ENCODE measurements at places on chromosomes 7 and 10.

- DNase-seq, result no peak
- peaks cover 80% of the 10 kb centered on the region for H3K4me1 ChIP-seq
- H3K4me3 ChIP-seq, result peak overlapping the region; percentile 76
- H3K27me3 ChIP-seq, result no peaks in the 10 kb centered on the region
- no peaks in the 10 kb centered on the region for H3K36me3 ChIP-seq
- H3K27ac ChIP-seq, result peak overlapping the region; percentile 96
Observed at GRCh38 chr10:110355922-110356627, 51.4 kb upstream of the SMNDC1 start.

GRCh38 chr7:2719007-2719406, 31.0 kb downstream of the AMZ1 start:
- H3K27me3 ChIP-seq, result no peaks in the 10 kb centered on the region
- H3K4me3 ChIP-seq, result peak overlapping the region; percentile 34
- DNase-seq, result no peak

GRCh38 chr7:22452142-22452959, 47.6 kb downstream of the STEAP1B start:
- peak overlapping the region; percentile 64 for H3K4me3 ChIP-seq
- H3K36me3 ChIP-seq, result no peaks in the 10 kb centered on the region
- H3K27me3 ChIP-seq, result no peaks in the 10 kb centered on the region
- peaks cover 12% of the 10 kb centered on the region for H3K4me1 ChIP-seq

- no peak overlapping the region for H3K4me3 ChIP-seq
- DNase-seq, result peak; percentile 29
- H3K36me3 ChIP-seq, result no peaks in the 10 kb centered on the region
- peaks cover 18% of the 10 kb centered on the region for H3K4me1 ChIP-seq
- no peak overlapping the region for H3K27ac ChIP-seq
Observed at GRCh38 chr7:134174795-134175261, 47.7 kb downstream of the LRGUK start.

GRCh38 chr10:125886914-125887512, 5.9 kb upstream of the DHX32 start:
- peaks cover 4% of the 10 kb centered on the region for H3K36me3 ChIP-seq
- DNase-seq, result no peak
- H3K27me3 ChIP-seq, result no peaks in the 10 kb centered on the region
- H3K4me1 ChIP-seq, result no peaks in the 10 kb centered on the region
- H3K27ac ChIP-seq, result no peak overlapping the region
- H3K4me3 ChIP-seq, result no peak overlapping the region

DNA sequence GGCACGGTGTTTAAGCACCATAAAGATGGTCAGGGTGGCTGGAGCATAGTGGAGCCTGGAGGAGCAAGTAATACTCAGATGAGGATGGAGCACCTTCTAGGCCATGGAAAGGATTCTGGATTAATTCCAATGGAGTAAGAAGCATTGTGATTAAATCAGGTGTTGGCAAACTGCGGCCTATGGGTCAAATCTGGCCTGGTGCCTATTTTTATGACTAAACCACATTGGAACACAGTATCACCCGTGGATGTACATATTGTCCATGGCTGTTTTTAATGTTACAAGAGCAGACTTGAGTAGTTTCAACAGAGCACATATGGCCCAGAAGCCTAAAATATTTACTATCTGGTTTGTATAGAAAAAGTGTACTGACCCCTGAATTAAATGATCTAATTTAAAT, 49.9 kb upstream of the TMEM248 start:
- H3K4me1 ChIP-seq, result no peaks in the 10 kb centered on the region
- H3K27me3 ChIP-seq, result no peaks in the 10 kb centered on the region
- no peak for DNase-seq
- peaks cover 14% of the 10 kb centered on the region for H3K36me3 ChIP-seq

DNA sequence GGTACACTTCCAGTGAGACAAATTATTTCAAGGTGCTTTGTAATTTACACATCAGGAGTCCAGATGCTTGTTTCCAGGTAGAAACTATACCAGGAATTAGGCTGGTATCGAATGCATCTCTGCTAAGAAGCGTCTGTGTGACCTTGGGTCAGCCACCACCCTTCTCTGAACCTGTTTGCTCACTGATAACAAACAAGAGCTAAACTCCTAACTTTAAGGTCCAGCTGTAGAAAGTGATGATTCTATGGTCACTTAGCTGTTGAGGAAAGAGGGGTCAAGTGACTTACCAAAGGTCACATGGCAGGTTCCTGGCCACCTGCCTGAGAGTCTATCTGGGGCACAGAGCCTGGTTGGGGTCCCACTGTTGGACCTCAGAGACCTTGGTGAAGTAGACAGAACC, 95.4 kb downstream of the HIF1AN start:
- H3K4me3 ChIP-seq, result no peak overlapping the region
- no peaks in the 10 kb centered on the region for H3K4me1 ChIP-seq
- H3K27me3 ChIP-seq, result peaks cover 66% of the 10 kb centered on the region
- DNase-seq, result no peak

GRCh38 chr10:94213980-94214379, 148.8 kb downstream of the NOC3L start:
- no peak for DNase-seq
- H3K4me1 ChIP-seq, result no peaks in the 10 kb centered on the region
- no peak overlapping the region for H3K4me3 ChIP-seq
- no peaks in the 10 kb centered on the region for H3K36me3 ChIP-seq
- H3K27me3 ChIP-seq, result peaks cover 27% of the 10 kb centered on the region
- no peak overlapping the region for H3K27ac ChIP-seq

GRCh38 chr7:26860361-26860760, 4.0 kb downstream of the SKAP2 start:
- no peak for DNase-seq
- peaks cover 28% of the 10 kb centered on the region for H3K4me1 ChIP-seq
- H3K4me3 ChIP-seq, result no peak overlapping the region
- no peak overlapping the region for H3K27ac ChIP-seq
- H3K36me3 ChIP-seq, result peaks cover 11% of the 10 kb centered on the region
- H3K27me3 ChIP-seq, result no peaks in the 10 kb centered on the region

- peaks cover 8% of the 10 kb centered on the region for H3K27me3 ChIP-seq
- H3K27ac ChIP-seq, result no peak overlapping the region
- no peak overlapping the region for H3K4me3 ChIP-seq
- DNase-seq, result no peak
Observed at GRCh38 chr7:44220358-44221112, 19.8 kb downstream of the YKT6 start.

GRCh38 chr10:36393801-36394200, 731.6 kb upstream of the ANKRD30A start:
- no peaks in the 10 kb centered on the region for H3K36me3 ChIP-seq
- peaks cover 3% of the 10 kb centered on the region for H3K27me3 ChIP-seq
- no peak overlapping the region for H3K4me3 ChIP-seq
- no peak overlapping the region for H3K27ac ChIP-seq
- no peak for DNase-seq

DNA sequence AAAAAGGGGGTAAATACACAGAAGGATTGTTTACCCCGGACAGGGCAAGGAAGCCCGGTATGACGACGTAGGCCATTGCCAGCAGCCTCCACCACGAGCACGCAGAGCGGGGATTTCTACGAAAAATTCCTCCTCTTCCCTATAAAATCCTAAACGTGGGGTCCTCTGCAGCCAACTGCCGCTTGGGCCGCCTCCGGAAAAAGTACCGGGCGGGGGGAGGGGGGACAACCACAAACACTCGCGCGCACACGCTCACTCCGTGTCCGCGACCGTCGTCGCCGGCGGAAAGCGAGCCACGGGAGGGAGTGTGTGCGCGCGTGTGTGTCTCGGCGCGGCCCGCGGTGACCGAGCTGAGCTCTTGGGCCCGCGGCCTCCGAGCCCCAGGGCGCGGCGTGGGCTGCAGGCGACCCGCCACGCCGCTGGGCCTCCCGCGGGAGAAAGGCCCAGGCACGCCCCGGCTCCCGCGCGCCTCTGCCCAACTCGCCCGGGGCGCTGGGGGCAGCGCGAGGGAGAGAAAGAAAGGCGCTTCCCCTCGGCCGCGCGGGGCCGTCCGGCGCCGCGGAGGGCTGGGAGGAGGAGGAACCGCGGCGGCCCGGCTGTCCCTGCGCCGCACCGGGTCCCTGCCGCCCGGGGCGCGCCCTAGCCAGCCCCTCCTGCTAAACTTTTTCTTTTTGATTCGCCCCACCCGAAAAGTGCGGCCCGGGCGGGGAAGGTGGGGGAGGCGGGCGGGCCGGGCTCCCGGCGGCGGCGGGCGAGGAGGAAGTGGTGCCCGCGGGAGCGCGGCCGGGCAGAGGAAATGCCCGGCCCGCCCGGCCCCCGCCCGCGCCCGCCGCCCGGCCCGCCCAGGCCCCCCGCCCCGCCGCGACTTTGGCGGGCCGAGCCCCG, 1.5 kb downstream of the CTBP2 start:
- DNase-seq, result no peak
- peak overlapping the region; percentile 57 for H3K4me3 ChIP-seq
- peaks cover 65% of the 10 kb centered on the region for H3K27me3 ChIP-seq

GRCh38 chr7:2851497-2851896, 7.4 kb upstream of the GNA12 start:
- H3K4me1 ChIP-seq, result no peaks in the 10 kb centered on the region
- peaks cover 3% of the 10 kb centered on the region for H3K36me3 ChIP-seq
- no peak overlapping the region for H3K4me3 ChIP-seq
- no peak overlapping the region for H3K27ac ChIP-seq
- H3K27me3 ChIP-seq, result no peaks in the 10 kb centered on the region
- no peak for DNase-seq

DNA sequence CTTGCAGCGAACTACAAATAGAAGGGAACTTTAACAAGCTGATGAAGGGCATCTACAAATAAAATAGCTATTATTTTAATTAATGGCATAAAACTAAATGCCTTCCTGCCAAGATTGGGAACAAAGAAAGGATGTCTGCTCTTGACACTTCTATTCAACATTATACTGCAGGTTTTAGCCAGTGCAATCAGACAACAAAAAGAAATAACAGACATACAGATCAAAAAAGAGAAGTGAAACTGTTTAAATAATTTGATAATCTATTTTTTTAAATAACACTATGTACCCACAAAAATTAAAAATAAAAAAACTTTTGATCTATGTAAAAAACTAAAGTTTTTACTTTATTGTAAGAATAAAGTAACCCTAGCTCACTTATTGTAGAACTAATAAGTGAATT, 22.4 kb upstream of the TLL2 start:
- no peaks in the 10 kb centered on the region for H3K27me3 ChIP-seq
- H3K4me1 ChIP-seq, result peaks cover 18% of the 10 kb centered on the region
- no peak overlapping the region for H3K4me3 ChIP-seq

GRCh38 chr10:116403740-116404250, 23.9 kb upstream of the PNLIPRP3 start:
- no peaks in the 10 kb centered on the region for H3K27me3 ChIP-seq
- DNase-seq, result no peak
- H3K4me3 ChIP-seq, result no peak overlapping the region
- H3K36me3 ChIP-seq, result no peaks in the 10 kb centered on the region
- H3K4me1 ChIP-seq, result no peaks in the 10 kb centered on the region

- H3K4me3 ChIP-seq, result no peak overlapping the region
- peaks cover 25% of the 10 kb centered on the region for H3K27me3 ChIP-seq
- no peaks in the 10 kb centered on the region for H3K36me3 ChIP-seq
- H3K4me1 ChIP-seq, result no peaks in the 10 kb centered on the region
Observed at GRCh38 chr7:475951-476441, 43.6 kb downstream of the PDGFA start.

DNA sequence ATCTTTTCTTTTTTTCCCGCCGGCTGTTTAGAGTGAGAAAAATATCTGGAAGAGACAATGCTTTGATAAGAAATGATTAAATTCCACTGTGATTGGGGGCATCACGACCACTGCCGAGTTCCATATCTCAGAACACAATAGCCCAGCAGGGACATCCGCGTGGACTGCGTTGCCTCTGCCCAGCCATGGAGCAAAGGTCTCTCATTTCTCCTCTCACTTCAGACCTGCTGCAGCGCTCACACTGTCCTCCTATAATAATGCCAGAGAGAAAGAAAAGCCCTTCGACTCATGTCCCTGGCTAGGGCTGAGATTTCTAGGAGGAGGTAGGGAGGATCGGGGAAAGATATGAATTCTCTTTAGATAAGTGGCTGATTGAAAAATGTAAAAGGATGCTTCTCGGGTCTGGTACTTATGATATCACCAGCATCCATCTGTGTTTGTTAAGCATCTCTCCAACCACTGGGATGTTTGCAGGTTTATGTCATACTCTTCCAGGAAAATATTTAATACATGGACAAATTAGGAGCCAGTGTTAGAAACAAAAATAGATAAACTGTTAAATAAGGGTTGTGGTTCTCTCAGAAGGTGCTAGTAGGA, 472.9 kb upstream of the AKR1E2 start:
- H3K4me3 ChIP-seq, result no peak overlapping the region
- DNase-seq, result no peak
- no peak overlapping the region for H3K27ac ChIP-seq
- peaks cover 6% of the 10 kb centered on the region for H3K4me1 ChIP-seq
- no peaks in the 10 kb centered on the region for H3K36me3 ChIP-seq

- peak overlapping the region; percentile 84 for H3K4me3 ChIP-seq
- H3K4me1 ChIP-seq, result peaks cover 34% of the 10 kb centered on the region
- H3K27ac ChIP-seq, result no peak overlapping the region
- no peaks in the 10 kb centered on the region for H3K36me3 ChIP-seq
- no peak for DNase-seq
Observed at GRCh38 chr7:1457949-1458682, 1.2 kb downstream of the MICALL2 start.

- DNase-seq, result no peak
- H3K27me3 ChIP-seq, result no peaks in the 10 kb centered on the region
- no peaks in the 10 kb centered on the region for H3K36me3 ChIP-seq
- peaks cover 3% of the 10 kb centered on the region for H3K4me1 ChIP-seq
- H3K4me3 ChIP-seq, result no peak overlapping the region
Observed at GRCh38 chr7:101598422-101598985, 30.6 kb downstream of the MYL10 start.

GRCh38 chr7:50362712-50363282, 58.3 kb downstream of the IKZF1 start:
- no peak for DNase-seq
- H3K4me3 ChIP-seq, result no peak overlapping the region
- H3K27ac ChIP-seq, result peak overlapping the region; percentile 94

DNA sequence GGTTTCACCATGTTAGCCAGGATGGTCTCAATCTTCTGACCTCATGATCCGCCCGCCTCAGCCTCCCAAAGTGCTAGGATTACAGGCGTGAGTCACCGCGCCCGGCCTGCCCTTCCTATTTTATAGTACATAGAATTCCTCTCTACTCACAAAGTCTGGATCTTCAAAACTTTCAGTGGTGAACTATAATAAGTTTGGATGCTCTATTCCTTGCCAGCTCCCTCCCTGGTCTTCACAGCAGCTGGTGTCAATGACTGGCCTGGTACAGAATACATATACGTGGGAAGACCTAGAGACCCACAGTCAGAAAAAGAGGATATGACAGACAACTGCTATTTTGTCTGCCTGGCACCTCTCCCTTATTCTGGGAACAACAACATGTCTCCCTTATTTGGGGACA, 40.8 kb downstream of the ARHGAP12 start:
- H3K27me3 ChIP-seq, result no peaks in the 10 kb centered on the region
- H3K27ac ChIP-seq, result peak overlapping the region; percentile 73
- peaks cover 26% of the 10 kb centered on the region for H3K4me1 ChIP-seq
- peaks cover 2% of the 10 kb centered on the region for H3K36me3 ChIP-seq

All from stimulated activated naive B cell treated with anti-CD40 and anti-IgM and Interleukin-4, amounts not matched to agents 10 μg/mL and 1 μg/mL and 100 μg/mL, for 72 hours (primary cell).